A172 (cell line): ENCODE measurements at places on chromosomes 11 and 22. TPM values are rescaled to one million over a fixed set of nuclear protein-coding genes. Genes with fewer than 3 reads are reported as not detected.

Gene KRTAP5-10
- total RNA-seq = not detected in 2 replicates

Gene HBG2
- total RNA-seq = 1.1 and 1.6 TPM in 2 replicates

GRCh38 chr22:29450222-29450621, 11.8 kb downstream of the RFPL1 start:
- no peak for DNase-seq

DNA sequence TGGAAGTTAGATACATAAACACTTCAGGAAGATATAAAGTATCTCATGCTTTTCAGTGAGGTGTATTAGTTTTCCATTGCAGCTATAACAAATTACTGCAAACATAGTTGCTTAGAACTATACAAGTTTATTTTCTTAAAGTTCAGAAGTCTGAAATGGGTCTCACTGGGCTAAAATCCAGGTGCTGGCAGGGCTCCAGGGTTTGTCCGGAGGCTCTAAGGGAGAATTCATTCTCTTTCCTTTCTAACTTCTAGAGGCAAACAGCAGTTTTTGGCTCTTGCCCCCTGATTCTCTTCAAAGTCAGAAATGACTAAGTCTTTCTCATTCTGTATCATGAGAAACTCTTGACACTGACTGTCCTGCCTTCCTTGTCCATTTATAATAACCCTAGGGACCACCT, 138.8 kb downstream of the AASDHPPT start:
- no peak for DNase-seq
